Activated CD4-positive, alpha-beta memory T cell treated with anti-CD3 and anti-CD28 coated beads, Interleukin-2, amount 10 ng/mL, durations not matched to agents 7 days and 5 days (primary cell): ENCODE measurements at places on chromosomes 1 and 21. TPM values are rescaled to one million over a fixed set of nuclear protein-coding genes. Genes with fewer than 3 reads are reported as not detected.

DNA sequence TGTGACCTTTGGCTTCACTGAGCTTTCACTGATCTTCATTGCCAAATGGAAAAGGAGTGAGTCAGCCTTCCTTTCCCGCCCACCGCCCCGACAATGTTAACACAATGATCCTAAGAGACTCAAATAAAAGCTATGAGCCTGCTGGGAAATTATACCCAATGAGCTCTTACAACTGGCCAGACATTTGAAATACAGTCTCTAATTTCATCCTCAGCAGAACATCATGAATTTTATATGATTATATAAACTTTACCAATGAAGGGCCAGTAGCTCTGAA lies 252.5 kb downstream of the SIPA1L2 start:
- no peak for DNase-seq

GRCh38 chr1:216560527-216560926 lies 137.3 kb upstream of the USH2A start:
- DNase-seq, result no peak

DNA sequence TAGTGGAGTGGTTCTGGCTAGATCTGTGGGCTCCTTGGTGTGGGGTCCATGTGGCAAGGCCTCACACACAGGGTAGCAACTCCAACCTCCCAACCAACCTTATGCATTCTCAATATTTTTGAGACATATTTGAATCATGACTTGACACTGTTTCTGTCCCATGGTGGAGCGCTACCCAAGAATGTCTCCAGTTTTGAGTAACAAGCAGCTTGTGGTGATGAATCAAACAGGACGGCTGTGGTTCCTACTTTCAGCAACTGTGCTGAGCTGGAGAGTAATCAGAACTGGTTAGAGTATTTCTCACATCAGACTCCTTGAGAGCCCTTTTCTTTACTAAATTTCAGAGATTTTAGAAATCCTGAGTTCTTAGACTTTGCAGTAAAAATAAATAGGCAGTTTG lies 3.1 kb downstream of the LCE3D start:
- DNase-seq, result peak; percentile 38

DNA sequence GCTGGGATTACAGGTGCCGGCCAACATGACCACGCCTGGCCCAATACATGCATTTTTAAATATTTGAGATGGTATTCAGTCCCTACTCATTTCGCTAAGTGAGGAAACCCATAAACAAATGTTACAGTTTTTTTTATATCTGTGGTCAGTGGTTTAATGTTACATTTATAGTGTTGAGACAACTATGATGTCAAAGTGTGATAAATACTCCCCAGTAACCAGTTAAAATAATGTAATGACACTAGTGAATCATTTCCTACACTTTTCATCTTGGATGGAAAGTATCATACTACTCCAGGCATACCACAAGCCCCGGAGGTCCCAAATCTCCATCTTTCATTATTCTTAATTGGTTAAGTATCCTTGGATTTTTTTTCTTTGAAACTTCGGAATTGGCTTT lies 87.5 kb upstream of the KIF26B start:
- no peak for DNase-seq

- no peak for DNase-seq
Observed at GRCh38 chr1:117032681-117033539, 27.2 kb upstream of the TTF2 start.

Gene GPR25
- total RNA-seq, result 0.25 TPM

DNA sequence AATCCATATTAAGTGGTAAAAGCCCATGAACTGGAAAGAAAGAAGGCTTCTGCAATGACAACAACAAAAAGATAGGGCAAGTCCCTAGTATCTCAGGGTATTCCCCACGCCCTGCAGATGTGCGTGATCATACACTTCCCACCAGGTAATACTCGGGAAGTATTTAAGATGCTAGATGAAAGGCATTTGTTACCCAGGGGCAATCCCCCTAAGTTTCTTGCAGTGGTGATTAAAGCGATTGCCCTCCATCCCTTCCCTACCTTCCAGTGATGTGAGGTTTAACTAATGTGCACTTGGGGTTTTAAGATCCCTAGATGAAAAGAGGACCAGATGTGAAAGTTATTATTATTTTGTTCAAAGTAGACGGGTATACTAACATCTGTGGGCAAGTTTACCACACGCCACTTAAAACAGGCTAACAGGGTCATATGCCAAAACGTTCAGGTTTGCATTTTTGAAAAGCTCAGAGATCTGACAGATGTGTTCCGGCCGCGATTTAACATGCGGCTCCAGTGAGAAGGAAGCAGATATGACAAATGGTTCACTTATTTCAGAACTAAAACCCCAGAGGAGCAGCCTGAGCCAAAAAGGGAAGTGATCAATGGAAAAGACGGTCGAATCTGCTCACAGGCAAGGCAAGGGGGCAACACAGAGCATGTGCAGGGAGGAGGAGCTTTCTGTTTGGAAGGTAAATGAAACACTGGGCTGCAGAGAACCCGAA lies 17.4 kb downstream of the TIAM1 start:
- peak; percentile 49 for DNase-seq

GRCh38 chr1:34988147-34988546 lies 3.0 kb upstream of the TMEM35B start:
- no peak for DNase-seq

GRCh38 chr1:14320986-14321385 lies 277.5 kb upstream of the KAZN start:
- no peak for DNase-seq

Gene SDC3
- total RNA-seq, result not detected

GRCh38 chr1:153361480-153362109 lies 3.9 kb downstream of the S100A9 start:
- no peak for DNase-seq

DNA sequence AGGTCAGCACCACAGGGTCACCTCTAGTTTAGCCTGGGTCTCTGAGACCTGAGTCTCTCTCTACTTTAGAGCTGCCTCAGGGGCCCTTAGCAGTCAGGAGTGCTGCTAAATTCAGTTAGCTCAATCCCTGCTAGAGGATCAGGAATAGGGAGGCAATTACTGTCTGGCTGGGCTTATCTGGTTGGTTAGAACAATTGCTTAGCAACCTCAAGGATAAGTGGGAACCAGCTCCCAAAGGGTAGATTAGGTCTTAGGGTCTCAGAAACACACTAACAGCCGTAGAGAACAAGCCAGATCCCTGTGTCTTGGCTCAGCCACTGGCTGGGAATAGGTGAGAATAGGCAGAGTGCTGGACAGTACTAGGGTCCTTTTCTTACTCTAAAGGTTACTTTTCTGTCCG lies 7.7 kb downstream of the PM20D1 start:
- DNase-seq, result no peak

DNA sequence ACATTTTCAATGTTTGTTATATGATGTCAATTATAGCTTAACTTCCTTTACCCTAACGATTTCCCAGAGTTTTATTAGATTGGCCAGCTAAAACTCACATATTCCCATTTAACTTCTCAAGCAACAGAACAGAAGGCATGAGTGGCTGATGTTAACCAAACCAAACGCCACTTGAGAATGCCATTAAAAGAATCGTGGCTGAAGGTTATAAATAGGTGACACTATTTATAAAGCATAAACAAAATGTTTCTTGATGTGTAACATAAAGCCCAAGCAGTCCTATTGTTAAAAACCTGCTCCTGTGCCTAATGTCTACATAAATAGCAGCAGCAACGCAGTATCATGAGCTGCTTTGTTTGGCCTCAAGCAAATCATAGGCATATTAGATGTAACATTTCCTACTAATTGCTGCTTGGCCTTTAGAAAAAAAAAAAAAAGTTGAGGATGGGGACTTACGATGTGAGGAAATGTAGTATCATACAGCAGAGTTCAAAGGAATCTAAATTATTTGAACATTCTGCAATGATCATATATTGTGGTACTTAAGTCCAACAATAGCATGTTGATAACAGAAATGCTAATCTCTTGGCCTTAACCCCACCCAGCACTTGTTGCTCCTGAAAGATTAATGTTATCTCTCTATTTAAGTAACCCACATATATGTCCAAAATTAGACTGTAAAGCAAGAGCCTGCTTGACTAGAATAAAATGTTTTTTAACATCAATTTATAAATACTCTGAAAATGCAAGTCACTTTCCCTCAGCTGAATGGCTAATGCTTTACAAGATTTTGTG lies 106.0 kb downstream of the ESRRG start:
- no peak for DNase-seq

Gene USH2A
- total RNA-seq, result not detected

- DNase-seq, result peak; percentile 65
Observed at GRCh38 chr21:45074048-45074817, at the start of gene ADARB1. Gene ADARB1 (plus strand): TSS chr21:45074580. CDS start chr21:45171657, 97,077 bp downstream.

DNA sequence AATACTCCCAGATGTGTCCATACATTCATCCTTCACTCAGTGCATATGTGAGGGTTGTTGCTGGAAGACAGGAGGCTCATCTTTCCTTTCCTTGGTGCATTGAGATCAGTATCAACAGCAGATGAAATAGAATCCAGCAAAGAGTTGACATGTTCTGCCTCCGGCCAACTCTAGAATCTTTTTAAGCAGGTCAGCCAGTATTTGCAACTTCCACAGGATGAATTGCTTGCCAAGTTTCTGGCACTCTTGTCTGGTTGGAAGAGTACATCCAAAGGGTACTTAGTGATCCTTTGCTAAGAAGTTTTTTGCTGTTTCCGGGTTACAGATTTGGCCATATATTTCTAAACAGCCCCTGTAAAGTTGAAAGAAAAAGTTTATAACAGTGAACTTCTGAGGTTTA lies 21.1 kb downstream of the SYNC start:
- DNase-seq, result no peak

GRCh38 chr1:232009741-232010140 lies 383.2 kb downstream of the DISC1 start:
- DNase-seq, result no peak

DNA sequence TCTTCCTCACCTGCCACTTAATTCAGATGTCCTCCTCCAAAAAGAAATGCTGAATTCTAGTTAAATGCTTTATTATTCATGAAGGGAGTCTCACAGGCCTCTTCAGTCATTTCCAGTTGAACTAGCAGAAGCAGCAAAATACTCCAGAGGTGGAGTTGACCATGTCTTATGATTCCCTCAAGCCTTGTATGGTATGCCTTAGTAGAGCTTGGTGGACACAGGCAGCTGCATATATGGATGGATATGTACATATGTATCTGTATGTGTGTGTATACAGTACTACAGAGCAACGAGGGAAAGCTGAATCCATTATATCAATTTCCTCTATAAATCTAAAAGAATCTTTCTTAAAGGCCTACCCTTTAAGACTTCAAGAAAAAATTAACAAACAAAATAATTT lies 83.6 kb upstream of the HP1BP3 start:
- DNase-seq, result no peak

Gene KRTAP13-1
- total RNA-seq, result not detected

DNA sequence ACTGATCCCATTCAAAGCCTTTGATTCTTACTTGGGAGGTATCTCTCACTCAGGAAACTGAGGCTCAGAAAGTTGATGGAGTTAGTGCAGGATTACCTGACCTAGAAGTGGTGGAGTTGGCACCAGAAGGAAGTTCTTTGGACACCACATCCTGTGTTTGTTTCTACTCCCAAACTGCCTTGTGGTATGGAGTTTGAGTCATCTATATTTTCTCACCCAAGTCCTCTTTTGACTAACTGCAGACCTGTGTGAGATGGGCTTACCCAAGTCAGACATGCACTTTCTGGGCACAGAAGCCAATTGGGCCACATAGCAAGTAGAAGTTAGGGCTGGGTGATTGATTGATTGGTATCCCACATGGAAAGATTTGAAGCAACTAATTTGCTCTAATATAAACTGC lies 36.1 kb downstream of the FGGY start:
- peak; percentile 52 for DNase-seq

Gene SAMD13
- 0.28 TPM for total RNA-seq

DNA sequence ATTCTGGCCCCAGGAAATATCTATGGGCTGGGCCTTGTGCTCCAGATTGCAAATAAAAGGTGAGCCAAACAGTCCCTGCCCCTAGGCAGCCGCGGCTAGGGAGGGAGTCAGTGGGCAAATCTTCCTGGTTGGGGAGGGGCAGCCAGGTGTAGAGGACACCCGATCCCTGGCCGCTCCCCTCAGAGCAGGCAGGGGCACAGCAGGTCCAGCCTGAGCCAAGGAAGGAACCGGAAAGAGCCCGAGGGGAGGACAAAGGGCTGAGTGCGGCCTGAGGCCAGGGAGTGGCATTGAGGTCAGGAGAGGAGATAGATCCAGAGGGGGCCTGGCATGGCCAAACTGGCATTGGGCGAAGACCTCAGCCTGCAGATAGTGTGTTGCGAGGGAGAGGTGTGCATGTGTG lies 36.6 kb upstream of the ARF1 start:
- no peak for DNase-seq

DNA sequence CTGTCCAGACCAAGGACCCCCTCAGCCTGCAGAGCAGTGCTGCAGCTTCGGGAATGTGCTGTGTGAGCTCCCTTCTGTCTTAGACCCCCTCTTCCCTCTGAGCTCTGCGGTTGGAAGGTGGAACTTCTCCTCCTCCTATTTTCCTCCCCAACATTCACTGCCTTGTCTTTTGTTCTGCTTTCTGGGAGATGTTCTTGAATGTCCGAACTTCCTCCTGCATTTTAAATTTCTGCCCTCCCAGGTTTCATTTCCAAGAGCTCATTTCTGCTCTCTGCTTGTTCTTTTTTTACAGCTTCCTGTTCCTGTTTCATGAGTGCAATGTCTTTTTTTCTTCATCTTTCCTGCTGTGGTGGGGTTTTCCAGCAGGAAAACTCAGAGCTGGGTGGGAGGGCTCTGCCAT lies 29.3 kb downstream of the RRP1 start:
- no peak for DNase-seq

DNA sequence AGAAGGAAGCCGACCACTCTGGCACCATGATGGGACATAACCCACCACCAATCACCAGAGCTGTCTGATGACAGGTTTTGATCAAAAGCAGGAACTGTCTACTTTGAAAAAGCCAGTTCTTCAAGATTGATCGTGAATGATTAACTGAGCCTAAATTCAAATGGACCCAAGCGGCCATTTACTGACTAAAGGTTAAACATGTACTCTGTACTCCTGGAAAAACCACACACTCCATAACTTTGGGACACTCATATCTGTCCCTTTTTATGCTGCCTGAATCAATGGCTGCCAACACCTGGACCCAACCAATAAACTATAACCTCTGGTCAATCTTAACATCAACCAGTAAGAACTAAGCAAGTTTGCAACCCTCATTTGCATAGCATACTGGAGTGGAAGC lies 206.6 kb downstream of the URB2 start:
- DNase-seq, result no peak

Gene CD55
- 82.1 TPM for total RNA-seq

DNA sequence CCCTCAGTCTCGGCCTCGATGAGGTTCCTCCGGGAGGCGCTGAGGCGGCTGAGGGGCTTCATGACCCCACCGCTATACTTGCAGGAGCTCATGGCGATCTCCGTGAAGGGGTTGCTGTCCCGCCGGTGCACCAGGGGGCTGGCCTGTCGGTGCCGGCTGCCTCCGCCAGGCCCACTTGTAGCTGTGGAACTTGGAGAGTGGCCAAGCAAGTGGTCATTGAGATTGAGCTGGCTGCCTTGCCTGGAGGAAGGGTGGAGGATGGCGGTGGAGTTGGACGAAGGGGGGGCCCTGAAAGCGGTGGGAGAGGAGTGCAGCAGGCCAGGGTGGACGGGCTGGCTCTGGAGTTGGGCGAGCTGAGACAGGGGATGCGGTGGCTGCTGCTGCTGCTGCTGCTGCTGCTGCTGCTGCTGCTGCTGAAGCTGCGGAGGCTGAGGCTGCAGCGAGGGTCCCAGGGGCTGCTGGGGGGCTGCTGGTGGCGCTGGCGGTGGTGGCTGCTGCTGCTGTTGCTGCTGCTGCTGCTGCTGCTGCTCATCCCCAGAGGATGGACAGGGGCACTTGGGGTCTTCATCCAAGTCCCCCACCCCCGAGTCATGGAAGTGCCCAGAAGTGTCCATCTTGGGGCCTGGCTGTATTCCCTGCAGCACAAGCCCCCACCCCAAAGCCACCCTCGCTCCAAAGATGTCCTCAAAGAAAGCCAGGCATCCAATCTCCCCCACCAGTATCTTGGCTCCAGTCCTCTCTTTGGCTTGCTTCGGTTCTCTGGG lies 548 bp downstream of the KCNN3 start:
- DNase-seq, result no peak
